Fibroblast of lung (primary cell): ENCODE measurements at places on chromosomes 16 and 17. TPM values are rescaled to one million over a fixed set of nuclear protein-coding genes. Genes with fewer than 3 reads are reported as not detected.

Gene CLCN7
- total RNA-seq: 80.4 and 83.4 TPM in 2 replicates

Gene CD19
- total RNA-seq: under 0.01 and 0.26 TPM in 2 replicates

Gene CES3
- 0.77 and 1.3 TPM in 2 replicates for total RNA-seq

Gene FOXJ1
- not detected in 2 replicates for total RNA-seq

Gene PDILT
- not detected in 2 replicates for total RNA-seq

Gene TEKT1
- total RNA-seq: not detected in 2 replicates

Gene MT1M
- 18.5 and 58.8 TPM in 2 replicates for total RNA-seq

Gene ITGB4
- 0.17 and 0.26 TPM in 2 replicates for total RNA-seq

Gene CPNE7
- 13.1 and 53.0 TPM in 2 replicates for total RNA-seq

Gene COX10
- 10.6 and 12.6 TPM in 2 replicates for total RNA-seq

Gene CISD3
- total RNA-seq: 4.0 and 4.4 TPM in 2 replicates

Gene TIMP2
- total RNA-seq: 88.9 and 155 TPM in 2 replicates
